ENCODE measurements at places on chromosomes 4 and X.

- DNase-seq: no peak
Measured at GRCh38 chr4:130648570-130648969, 1552.6 kb downstream of the C4orf33 start.

DNA sequence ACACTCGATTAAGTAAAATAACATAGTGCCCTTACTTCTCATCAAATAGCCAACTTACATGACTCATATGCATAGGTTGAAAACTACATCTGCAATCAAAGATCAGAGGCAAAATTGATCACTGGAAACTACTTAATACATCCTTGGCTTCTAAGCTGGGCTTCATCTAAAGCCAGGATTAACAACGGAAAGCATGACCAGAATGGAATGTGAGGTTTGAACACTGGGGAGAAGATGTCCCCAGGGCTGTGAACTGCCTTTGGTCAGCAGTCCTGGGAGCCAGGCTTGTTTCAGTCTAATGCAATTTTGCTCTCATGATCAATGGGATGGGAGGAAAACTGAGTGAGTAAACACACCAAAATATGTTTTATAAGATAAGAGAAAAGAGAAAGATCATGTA, 192.5 kb upstream of the TTC29 start:
- DNase-seq: no peak

DNA sequence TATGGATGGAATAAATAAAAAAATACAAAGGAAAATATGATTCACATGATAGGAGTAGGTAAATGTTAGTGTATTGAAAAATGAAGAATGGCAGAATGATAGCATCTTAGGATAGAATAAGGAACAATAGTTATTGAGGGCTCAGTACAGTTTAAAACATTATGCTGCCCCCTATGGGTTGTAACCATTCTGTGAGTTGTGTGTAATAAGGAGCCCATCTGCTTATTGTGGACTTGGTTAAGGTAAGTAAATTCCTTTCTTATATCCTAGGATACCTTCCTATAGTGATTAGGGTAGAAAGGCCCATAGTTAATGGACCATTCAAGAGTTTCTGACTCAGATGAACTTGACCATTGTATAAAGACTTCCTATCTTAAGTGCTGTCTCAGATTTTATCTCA, 195.8 kb downstream of the PDHA2 start:
- peak; percentile 40 for DNase-seq

GRCh38 chr4:7629501-7630254, 194.9 kb upstream of the PSAPL1 start:
- DNase-seq: no peak

Measured in NAMALWA (cell line).